ENCODE measurements at places on chromosomes 13 and 19. TPM values are rescaled to one million over a fixed set of nuclear protein-coding genes. Genes with fewer than 3 reads are reported as not detected.

DNA sequence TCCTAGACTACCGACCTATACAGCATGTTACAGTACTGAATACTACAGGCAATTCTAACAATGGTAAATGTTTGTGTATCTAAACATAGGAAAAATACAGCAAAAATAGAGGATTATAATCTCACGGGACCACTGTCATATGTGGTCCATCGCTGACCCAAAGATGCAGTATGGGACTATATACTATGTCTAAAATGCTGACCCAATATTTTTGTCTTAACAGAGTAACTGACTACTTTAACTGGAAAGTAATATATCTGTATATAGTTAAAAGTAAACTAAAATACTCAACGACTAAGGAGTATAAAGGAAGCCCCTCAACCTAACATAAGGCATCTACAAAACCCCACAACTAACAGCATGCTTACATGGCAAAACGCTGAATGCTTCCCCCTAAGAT, 4.4 kb upstream of the TMEM86B start:
- no peak for DNase-seq

DNA sequence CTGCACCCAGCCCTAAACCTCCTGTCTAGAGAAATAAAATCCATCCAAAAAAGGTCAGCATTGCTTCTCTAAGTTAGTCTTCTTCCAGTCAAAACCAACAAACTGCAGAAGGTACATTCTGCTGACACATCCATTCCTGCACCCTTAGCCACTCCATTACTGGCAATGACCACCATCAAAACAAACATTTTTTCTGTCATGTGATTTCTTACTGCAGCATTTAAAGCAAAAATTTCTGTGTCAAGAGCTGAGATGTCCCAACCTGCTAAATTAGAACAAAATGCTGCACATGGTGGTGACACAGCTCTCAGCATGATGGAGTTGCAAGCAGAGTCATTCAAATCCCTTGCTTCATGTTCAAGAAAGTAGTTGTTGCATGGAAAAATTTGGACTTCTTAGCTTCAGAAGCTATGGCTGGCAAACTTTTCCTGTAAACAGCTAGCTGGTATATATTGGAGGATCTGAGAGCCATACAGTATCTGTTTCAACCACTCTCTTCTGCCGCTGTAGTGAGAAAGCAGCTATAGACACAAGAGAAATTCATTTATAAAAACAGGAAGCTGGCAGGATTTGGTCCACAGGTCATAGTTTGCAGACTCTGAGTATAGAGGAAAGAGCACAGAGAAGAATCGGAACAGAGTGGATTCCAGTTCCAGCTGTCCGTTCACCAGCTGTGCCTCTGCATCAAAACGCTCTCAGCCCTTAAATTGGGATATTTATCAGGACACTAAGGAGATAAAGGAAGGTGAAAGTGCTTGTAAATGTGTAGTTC, 17.4 kb downstream of the RUBCNL start:
- no peak for DNase-seq

DNA sequence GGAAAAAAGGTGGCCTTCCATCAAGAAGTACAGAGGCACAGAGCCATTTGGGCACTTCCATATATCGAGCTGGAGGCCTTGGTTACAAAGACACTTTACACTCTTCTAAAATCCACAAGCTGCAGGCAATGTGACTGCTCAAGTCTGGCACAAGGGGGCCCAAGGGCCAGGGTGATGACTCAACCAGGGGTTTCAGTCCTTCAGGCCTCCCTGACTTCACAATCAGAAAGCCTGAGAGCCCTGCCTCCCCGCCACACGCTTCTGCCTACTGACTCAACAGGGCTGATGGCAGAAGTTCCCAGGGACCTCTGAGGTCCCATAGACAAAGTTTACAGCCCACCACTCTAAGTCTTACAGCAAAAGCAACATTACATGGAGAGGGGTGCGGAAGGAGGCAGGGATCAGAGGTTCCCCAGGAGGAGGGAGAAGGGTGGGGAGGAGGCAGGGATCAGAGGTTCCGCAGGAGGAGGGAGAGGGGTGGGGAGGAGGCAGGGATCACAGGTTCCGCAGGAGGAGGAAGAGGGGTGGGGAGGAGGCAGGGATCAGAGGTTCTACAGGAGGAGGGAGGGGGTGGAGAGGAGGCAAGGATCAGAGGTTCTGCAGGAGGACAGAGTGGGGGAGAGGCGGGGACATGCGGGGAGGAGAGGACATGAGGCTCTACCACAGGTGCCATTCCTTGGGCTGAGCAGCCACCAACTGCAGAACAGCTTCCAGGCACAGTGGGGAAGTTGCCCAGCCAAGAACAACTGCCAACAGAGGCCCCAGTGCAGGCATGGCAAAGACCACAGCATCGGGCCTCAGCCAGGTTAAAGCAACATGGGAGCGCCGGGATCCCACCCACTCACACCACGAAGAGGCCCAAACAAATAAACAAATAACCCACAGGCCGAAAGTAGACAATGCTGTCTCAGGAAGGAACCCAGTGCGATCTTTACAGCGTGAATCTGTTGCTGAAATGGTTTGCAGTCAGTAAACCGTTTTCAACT, 52.0 kb downstream of the SLC7A1 start:
- DNase-seq = no peak

GRCh38 chr13:40132249-40132648, 476.8 kb downstream of the COG6 start:
- no peak for DNase-seq

Gene NCR1
- total RNA-seq = not detected

GRCh38 chr19:588741-589692, 664 bp upstream of the HCN2 start:
- DNase-seq = no peak

- DNase-seq = no peak
Measured at GRCh38 chr13:25169356-25169755, 2.7 kb downstream of the AMER2 start.

Gene IFNL1
- not detected for total RNA-seq

Gene CEACAM19
- total RNA-seq = 0.27 TPM

Measured in CD4-positive, alpha-beta T cell (primary cell).